ENCODE measurements at places on chromosomes 4 and X. TPM values are rescaled to one million over a fixed set of nuclear protein-coding genes. Genes with fewer than 3 reads are reported as not detected.

The GLUD2 gene
- 2.4 TPM for total RNA-seq

The TMEM35A gene
- total RNA-seq = 0.06 TPM

The PASD1 gene
- not detected for total RNA-seq

The RTL5 gene
- total RNA-seq = 2.4 TPM

The AMBN gene
- not detected for total RNA-seq

The SPANXA2 gene
- total RNA-seq = not detected

The PABPC5 gene
- not detected for total RNA-seq
